Activated CD4-positive, alpha-beta T cell treated with anti-CD3 and anti-CD28 coated beads for 36 hours (primary cell): ENCODE measurements at places on chromosomes 13 and 19. TPM values are rescaled to one million over a fixed set of nuclear protein-coding genes. Genes with fewer than 3 reads are reported as not detected.

SULT2B1 gene
- total RNA-seq = not detected

DNA sequence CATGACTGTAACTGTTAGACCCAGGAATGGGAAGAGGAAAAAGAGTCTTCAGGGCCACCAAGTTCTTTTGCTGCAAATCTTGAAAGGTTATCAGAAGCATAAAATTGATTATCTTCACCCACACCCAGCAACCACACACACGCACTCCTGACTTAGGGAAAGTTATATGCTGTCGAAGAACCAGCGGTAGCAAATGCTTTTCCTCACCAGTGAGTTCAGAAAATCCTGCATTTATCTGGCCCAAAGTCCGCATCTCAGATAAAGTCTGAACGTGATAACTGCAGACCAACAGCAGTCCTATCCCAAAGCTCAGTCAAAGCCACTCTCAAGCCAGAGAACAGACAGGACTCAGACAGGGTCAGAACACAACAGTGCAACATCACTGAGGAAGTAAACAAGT is 115.6 kb downstream of the IRS2 start:
- DNase-seq = no peak

GRCh38 chr13:91270031-91270430 is 77.5 kb upstream of the MIR17HG start:
- no peak for DNase-seq

- DNase-seq = peak; percentile 75
Measured at GRCh38 chr13:50126993-50127725, 111.9 kb downstream of the KCNRG start.

DNA sequence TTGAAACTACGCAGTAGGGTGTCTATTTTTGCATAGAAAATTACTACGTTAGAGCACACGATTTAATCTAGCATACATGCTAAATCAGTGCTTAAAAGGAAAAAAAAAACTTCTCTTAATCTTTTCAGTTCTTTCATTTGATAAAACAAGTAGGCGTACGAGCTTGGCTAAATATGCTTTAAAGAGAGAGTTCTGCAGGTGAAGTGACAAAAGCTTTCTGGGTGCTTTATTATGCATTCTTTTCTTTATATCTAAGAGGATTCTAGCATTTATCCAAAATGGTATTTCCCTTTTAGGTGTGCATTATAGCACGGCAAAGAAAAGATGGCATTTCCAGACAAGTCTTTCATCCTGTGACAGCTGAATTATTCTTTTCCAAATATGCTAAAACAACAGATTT is 281.2 kb downstream of the PCDH9 start:
- DNase-seq = no peak
